ENCODE measurements at places on chromosomes 12 and 14. TPM values are rescaled to one million over a fixed set of nuclear protein-coding genes. Genes with fewer than 3 reads are reported as not detected.
A peak's percentile ranks its signal among the peaks of the same experiment; 100 is the strongest.

GRCh38 chr12:90917431-90917830 is 37.5 kb downstream of the CCER1 start:
- DNase-seq, result no peak

The PZP gene
- not detected for total RNA-seq

The MGAT4C gene
- total RNA-seq, result not detected

DNA sequence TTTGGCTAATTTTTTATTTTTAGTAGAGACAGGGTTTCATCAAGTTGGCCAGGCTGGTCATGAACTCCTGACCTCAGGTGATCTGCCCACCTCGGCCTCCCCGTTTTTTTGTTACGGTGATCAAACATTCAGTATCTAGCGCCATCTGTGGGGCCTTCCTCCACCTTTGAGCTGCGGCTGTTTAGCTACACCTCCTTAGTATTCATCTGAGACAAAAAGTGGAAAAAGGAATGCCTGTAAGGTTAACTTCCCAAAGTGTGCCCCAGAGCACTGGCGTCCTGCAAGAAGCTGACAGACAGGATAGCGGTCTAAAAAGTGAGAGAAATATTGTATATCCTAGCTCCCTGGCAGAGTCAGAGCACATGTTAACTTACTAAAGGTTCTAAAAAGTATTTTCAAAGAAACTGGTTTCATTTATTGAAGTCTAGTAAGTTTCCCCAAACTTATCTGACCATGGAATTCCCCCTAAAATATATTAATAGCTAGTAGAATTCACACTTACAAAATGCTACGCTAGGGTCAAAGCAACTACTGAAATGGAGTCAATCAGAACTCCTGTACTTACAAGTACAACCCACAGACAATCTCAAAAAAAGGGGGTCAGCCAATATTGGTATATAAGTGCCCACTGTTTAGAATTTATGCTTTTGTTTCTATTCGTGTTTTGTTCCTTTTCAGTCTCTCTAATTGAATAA is 59.1 kb downstream of the DUSP16 start:
- no peak for DNase-seq

- peak; percentile 29 for DNase-seq
Measured at GRCh38 chr12:112524676-112525425, 106.1 kb downstream of the PTPN11 start.

- DNase-seq, result no peak
Measured at GRCh38 chr12:58832-59231, 7.7 kb upstream of the IQSEC3 start.

The AICDA gene
- total RNA-seq, result not detected

GRCh38 chr12:82870771-82871377 is 184.2 kb downstream of the TMTC2 start:
- DNase-seq, result no peak

DNA sequence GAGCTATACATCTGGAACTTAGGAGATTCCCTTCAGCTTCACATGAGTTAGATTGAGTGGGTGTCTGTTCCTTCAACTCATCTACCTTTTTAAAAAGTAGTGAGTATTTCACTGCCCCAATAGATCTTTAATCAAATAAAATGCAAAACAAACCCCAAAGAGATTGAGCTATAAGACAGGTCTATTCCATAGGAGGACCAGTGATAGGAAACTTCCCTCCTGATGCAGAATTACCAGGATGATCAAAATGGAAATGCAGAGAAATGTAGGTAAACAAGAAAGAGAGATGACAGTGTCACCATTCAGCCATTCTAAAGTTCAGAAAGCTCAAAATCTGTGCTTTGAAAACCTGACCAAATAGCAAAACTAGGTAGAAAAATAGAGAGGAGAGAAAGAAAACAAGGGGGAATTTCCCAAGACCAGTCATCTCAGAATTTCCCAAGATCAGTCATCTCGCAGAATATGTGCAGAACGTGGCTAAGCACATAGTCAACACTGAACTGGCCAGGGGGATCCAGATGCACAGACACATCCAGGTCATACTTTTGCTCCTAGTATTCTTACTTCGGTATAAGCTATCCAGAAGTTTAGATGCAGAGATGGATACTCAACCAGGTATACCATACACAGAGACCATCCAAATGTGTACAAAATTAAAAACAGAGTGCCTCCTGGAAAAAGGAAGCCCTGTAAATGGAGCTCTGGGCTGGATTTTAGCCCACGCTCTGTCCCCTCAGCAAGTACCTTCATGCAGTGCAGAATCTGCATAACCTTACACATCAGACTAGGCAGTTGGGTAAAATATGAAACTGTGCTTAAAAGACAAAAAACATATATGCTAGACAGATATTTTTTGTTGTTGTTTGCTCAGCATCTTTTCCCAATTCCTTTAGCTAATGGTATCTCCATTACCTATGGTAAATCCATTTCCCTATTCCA is 27.4 kb downstream of the SLC41A2 start:
- peak; percentile 82 for DNase-seq

DNA sequence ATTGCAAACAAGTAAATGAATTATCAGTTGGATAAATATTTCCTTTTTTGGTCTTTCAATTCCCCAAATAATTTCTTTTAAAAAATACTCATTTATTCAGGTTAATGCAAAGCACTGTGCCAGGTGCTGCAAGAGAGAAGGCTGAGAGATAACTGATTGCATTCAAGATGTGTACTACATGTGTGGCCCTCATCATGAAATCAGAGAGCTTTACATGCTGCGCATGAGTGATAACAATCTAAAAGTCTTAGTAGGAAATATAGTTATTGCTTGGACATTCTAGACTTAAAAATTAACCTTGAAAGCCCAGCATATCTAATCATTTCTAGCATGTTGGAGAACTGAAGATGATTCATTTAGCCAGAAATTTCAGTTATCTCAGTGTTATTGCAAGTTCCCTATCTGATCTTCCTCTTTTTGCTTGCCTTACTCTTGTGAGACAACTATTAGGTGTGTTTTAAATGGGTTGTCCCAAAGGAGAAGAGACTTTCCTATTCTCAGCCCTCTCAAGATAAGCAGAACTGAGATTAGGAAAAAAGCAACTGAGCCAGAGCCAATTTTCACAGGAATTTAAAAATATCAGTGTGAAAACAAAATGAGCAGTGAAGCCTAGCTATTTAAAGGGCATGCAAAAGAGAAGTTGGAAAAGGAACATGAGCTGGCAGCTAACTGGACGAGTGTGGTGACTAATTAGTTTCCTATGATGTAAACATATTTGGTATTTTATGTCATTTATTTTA is 60.9 kb downstream of the PLEKHA5 start:
- peak; percentile 59 for DNase-seq

The GLS2 gene
- under 0.01 TPM for total RNA-seq

The TAS2R8 gene
- total RNA-seq, result not detected
